ENCODE measurements at places on chromosomes 1 and 21.

DNA sequence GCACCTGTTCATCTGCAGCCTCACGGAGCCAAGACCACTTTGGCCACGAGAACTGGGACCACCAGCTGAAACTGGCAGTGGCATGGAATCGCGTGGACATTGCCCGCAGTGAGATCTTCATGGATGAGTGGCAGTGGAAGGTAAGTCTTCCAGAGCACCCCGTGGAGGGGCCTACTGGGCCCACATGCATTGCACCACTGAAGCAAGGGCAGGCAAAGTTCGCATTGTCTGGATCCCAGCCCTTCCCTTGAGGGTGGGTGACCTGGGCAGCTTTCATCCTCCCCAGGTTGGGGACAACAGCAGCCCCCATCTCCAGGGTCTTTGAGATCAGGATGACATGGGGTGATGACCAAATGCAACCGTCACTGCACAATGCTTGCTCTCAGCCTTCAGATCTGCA is 37.5 kb downstream of the TRPM2 start:
- DNase-seq, result no peak

DNA sequence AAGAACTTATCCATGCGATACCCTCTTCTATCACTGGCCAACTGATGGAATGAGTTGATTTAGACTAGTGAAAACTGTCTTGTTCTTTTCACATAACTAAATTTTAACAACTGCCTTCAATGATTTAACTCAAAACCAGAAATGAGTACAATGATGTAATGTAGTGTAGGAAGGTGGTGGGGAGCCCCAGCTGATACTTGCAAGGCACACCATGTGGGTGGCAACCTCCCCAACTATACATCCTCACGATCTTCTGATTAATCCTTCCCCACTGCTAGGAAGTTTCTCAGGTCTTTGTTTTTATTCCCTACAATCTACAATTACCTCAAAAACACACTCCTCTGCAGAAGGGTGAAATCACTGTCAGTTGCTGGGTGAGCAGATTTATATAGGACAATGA is 100.7 kb downstream of the KCTD3 start:
- DNase-seq, result no peak

- no peak for DNase-seq
These were observed 81.7 kb downstream of the ARID4B start for GRCh38 chr1:235246022-235246948.

DNA sequence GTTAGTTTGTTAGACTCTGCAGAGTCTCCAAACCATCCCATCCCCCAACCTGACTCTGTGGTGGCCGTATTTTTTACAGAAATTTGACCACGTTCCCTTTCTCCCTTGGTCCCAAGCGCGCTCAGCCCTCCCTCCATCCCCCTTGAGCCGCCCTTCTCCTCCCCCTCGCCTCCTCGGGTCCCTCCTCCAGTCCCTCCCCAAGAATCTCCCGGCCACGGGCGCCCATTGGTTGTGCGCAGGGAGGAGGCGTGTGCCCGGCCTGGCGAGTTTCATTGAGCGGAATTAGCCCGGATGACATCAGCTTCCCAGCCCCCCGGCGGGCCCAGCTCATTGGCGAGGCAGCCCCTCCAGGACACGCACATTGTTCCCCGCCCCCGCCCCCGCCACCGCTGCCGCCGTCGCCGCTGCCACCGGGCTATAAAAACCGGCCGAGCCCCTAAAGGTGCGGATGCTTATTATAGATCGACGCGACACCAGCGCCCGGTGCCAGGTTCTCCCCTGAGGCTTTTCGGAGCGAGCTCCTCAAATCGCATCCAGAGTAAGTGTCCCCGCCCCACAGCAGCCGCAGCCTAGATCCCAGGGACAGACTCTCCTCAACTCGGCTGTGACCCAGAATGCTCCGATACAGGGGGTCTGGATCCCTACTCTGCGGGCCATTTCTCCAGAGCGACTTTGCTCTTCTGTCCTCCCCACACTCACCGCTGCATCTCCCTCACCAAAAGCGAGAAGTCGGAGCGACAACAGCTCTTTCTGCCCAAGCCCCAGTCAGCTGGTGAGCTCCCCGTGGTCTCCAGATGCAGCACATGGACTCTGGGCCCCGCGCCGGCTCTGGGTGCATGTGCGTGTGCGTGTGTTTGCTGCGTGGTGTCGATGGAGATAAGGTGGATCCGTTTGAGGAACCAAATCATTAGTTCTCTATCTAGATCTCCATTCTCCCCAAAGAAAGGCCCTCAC is at the start of gene OLIG2:
Gene OLIG2, plus strand, starts transcription at position 447 of the 954 bp plus-strand sequence. CDS start 928 bp downstream, outside the sequence.
- no peak for DNase-seq
